NCI-H1105 treated with DMSO at 0.1 percent for 48 hours (cell line): ENCODE measurements at places on chromosomes 1 and 21.

- no peak for DNase-seq
Measured at GRCh38 chr21:44379515-44379848, 26.1 kb downstream of the TRPM2 start.

DNA sequence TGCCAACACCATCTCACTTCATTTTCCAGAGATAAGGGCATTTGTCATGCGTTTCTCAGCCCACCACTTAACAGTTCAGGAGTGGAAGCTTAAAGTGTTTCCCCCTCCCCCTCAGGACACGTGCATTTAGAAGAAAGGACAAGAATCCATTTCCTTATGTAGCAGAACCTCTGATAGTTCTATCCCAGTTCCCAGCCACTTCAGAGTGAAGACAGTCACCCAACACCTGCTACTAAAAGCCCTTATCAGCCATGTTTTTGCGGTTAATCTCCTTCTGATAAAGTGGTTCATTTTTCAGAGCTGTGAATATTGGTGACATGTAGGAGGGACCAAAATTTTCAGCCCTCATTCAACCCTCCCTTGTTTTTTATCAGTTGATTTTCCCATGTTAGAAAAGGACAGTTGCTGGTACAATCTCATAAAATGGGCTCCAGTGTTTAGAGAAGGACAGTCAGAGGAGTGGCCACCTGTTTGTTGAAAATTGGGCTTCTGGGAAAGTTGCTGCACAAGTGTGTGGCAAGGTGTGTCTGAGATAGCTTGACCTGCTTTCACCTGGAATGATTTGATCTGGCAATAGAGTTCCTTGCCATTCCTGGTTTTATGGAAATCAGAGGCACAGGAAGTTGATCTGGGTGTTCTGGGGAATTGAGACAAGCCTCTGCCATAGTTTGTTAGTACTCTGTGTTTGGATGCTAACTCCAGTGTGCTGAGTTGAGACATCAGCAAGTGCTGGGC, 114.0 kb downstream of the PPP1R12B start:
- no peak for DNase-seq

GRCh38 chr1:228937851-228938536, 202.7 kb downstream of the RHOU start:
- no peak for DNase-seq

- DNase-seq: no peak
Measured at GRCh38 chr1:162732566-162733335, 57.8 kb upstream of the HSD17B7 start.

DNA sequence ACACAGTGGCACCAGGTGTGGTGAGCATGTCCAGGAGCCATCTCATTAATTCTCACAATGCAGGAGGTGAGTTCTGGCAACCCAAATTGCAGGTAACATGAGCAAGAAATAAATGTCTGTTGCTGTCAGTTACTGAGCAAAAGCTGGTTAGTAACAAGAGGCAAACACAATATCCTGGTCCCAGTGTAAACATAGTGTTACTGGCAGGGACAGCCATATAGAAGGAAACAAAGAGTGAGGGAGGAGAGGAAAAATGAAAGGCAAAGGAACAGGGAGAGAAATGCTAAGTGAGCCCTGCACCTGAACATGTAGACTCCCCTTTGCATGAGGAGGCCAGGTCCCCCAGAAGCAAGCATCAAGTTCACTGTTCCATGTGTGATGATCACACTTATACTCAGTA, 203.6 kb downstream of the TRABD2B start:
- DNase-seq: no peak
